ENCODE measurements at places on chromosomes 2 and 18. TPM values are rescaled to one million over a fixed set of nuclear protein-coding genes. Genes with fewer than 3 reads are reported as not detected.

The GALM gene
- total RNA-seq = not detected

The GCG gene
- total RNA-seq = not detected

- peak; percentile 5 for DNase-seq
Measured at GRCh38 chr2:155895016-155895415, 437.5 kb downstream of the NR4A2 start.

DNA sequence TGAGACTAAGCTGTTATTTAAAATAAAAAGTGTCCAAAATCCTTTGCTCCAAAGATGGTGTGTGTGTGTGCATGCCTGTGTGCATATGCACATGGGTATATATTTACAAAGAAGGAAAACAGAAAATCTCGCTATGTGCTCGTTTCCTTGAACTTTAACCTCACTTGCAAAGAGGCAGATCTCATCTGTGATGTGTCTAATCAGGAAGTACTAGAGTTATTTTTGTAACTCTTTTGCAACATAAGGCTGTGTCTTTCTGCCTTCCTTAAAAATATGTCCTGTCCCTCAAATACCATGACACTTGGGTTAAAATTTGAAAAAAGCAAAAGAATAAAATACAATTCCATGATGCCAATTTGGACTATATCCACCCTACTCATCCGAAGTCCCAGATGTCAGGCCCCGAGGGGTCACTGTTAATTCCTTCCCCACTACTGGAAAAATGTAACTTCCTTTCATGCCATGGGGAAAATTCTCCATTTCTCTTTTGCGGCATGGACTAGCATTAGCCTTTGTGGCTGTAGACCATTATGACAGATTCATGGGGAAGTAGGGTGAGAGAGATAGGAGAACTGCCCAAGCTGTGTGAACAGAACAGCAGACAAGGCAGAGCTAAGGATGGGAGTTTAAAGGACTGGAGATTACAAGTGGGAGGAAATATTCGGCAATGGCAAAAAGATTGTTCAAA, 191.3 kb downstream of the MYO1B start:
- no peak for DNase-seq

DNA sequence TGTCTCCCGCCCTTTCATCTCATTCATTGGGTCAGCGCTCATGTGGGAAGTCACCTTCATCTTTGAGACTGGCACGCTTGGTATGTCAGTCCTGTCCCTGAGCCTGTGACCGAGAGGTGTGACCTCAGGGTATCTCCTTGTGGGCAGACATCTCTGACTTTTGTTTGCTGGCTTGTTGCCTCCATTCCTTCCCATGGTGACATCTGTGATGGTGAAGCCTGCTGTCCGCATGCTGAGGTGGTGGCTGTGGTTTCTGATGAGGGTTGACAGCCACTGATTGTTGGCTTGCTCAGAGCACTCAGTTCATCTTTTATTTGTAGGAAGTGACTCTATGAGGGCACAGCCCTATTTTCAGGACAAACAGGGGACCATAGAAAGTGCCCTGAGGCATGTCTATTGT, 139.2 kb downstream of the SLC4A3 start:
- no peak for DNase-seq

- DNase-seq = no peak
Measured at GRCh38 chr2:129717560-129718130, 261.8 kb upstream of the RAB6C start.

- no peak for DNase-seq
Measured at GRCh38 chr18:54279477-54280219, 10.3 kb downstream of the POLI start.

GRCh38 chr18:3597409-3598357, 147.7 kb downstream of the TGIF1 start:
- no peak for DNase-seq

Measured in MCF 10A (cell line).